ENCODE measurements at places on chromosomes 11 and 22.
A peak's percentile ranks its signal among the peaks of the same experiment; 100 is the strongest.

- DNase-seq: no peak
Observed at GRCh38 chr11:66055021-66055420, 2.9 kb downstream of the SF3B2 start.

GRCh38 chr11:79525257-79525656 lies 84.4 kb upstream of the TENM4 start:
- DNase-seq: no peak

DNA sequence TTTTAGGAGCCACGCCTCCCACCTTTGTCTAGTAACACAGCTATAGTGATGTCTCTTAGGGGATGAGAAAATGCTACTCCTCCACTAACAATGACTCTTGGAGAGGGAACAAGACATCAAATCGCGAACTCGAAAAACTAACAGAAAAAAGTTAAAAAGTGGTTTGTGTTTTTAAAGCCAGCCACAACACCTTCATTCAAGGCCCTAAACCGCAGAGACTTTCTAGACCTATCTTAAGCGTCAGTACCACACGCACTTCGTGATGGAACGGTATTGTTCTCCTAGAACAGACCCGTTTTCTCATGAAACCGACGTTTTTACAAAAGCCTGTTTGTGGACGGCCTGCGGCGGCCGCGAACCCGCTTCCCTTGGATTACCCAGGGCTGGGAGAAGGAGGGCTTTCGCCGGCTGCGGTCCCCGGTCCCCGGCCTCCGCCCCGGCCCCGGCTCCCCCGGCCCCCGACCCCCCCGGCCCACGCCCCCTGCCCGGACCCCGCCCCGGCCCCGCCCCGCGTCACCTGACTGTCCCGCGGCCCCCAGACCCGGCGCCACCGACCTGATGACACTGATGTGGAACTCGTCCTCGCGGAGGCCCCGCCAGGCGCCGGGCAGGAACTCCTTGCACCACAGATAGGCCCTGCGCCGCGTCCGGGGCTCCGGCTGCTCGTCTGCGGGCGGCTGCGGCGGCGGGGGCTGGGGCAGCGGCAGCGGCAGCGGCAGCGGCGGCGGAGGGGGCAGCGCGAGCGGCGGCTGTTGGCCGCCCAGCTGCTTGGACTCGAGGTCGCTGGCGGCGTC lies 718 bp downstream of the CHKA start:
- no peak for DNase-seq

DNA sequence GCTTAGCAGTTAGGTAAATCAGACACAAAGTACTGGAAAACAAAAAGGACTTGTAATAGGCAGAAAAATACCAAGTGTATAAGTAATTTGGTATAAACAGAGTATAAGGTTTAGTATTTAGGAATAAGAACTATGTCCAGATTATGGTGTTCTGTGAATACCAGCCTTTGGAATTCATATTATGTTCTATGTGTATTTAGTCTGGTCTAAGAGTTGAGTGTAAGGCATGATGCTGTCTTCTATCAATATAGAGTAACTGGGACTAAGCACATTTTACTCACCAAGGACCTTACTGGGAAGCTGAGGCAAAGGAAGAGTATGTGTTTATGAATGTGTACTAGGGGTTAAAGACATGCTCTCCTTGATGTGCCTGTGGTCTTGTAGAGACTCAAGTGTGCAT lies 9.5 kb downstream of the SDHD start:
- DNase-seq: no peak

- DNase-seq: no peak
Observed at GRCh38 chr11:95277868-95278267, 46.9 kb upstream of the SESN3 start.

- DNase-seq: peak; percentile 5
Observed at GRCh38 chr11:93783765-93784144, 327 bp upstream of the MED17 start.

DNA sequence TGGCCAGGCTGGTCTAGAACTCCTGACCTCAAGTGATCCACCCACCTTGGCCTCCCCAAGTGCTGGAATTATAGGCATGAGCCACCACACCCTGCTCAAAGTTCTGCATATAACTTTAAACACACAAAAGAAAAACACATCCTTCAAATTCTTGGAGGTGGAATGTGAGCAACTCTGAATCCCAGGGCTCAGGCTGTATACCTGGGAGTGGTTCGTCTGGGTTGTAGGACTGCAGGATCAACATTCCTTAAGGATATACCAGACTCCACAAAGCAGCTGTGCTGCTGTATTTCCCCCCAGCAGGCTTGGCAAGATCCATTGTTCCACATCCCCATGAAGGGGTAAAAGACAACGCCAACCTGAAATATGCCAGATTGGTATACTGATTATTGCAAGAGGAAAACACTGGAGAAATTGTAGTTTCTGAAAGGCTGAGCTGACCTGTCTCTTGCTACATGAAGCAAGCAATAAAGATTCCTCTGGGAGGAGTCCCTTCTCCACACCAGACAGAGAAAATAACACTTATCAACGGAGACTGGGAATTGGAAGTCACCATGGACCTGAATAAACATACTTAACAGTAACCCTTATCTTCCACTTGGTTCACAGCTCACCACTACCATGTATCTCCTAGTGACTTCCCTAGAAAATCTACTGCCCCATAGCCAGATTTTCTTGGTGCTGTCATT lies 12.2 kb upstream of the RPS3 start:
- DNase-seq: no peak

GRCh38 chr11:72234514-72234830 lies 9.5 kb downstream of the PHOX2A start:
- no peak for DNase-seq

- peak; percentile 26 for DNase-seq
Observed at GRCh38 chr22:38924347-38924952, 33.0 kb upstream of the APOBEC3A start.
